ENCODE measurements at places on chromosomes 7 and 10.

GRCh38 chr10:74977913-74978847, 133.3 kb upstream of the SAMD8 start:
- no peak for DNase-seq

DNA sequence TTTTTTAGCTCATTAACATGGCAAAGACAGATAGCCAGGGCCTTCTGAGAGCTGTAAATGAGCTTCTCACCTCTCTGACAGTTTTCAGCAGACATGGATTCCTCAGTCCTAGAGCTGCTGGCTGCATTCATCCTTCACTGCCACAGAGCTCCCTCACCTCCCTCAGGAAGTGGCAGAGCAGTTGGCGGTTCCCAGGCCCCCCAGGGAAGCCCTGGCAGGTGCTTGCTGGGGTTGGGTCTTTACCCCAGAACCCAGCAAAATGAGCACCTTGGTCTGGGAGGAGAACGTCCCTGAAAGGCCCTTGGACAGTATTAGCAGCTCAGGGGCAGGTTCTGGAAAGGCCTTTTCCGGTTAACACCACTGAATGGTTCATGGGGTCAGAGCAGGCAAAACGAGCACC, 288.0 kb downstream of the PTPRN2 start:
- DNase-seq: no peak

GRCh38 chr10:58362027-58362789, 23.0 kb upstream of the TFAM start:
- no peak for DNase-seq

GRCh38 chr10:67140641-67141040, 214.8 kb downstream of the LRRTM3 start:
- no peak for DNase-seq

DNA sequence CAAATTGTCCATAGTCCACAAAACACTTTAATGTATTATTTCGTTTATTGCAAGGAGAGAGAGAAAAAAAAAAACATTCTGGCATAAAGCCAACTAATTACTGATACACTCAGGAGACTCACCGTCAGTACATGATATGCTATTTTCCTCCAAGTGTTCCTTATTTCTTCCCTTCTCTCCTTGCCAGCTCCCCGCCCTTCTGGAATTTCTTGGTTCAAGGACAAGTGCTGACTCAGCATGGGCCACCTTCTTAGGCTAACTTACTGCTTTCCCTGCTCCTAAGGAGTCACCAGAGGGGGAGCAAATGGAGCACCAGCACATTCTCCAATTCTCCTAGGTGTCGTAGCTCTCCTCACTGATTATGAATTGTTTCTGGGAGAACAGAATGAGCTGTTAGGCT, 133.8 kb upstream of the HDAC9 start:
- no peak for DNase-seq

DNA sequence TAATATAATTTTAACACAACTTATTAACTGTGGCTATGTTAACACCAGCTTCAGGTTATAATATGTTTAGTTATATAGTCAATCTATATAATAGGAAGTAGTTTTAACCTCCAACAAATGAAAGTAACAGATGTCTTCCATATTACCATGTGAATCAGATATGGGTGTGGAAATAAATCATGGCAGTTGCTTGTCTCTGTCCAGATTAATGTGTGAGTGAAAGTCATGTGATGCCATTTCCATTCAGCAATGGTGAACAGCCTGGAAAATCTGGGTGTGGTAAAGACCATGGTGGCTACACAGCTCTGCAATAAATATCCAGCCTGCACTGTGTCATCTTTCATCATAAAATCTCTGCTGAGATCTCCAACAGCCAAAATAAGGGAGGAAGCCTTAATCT, 27.8 kb downstream of the HEPACAM2 start:
- DNase-seq: no peak

GRCh38 chr7:130794619-130794922, 60.6 kb upstream of the KLF14 start:
- DNase-seq: no peak
